NCI-H526 treated with DMSO at 0.1 percent for 48 hours (cell line): ENCODE measurements at places on chromosomes 16 and 17.

DNA sequence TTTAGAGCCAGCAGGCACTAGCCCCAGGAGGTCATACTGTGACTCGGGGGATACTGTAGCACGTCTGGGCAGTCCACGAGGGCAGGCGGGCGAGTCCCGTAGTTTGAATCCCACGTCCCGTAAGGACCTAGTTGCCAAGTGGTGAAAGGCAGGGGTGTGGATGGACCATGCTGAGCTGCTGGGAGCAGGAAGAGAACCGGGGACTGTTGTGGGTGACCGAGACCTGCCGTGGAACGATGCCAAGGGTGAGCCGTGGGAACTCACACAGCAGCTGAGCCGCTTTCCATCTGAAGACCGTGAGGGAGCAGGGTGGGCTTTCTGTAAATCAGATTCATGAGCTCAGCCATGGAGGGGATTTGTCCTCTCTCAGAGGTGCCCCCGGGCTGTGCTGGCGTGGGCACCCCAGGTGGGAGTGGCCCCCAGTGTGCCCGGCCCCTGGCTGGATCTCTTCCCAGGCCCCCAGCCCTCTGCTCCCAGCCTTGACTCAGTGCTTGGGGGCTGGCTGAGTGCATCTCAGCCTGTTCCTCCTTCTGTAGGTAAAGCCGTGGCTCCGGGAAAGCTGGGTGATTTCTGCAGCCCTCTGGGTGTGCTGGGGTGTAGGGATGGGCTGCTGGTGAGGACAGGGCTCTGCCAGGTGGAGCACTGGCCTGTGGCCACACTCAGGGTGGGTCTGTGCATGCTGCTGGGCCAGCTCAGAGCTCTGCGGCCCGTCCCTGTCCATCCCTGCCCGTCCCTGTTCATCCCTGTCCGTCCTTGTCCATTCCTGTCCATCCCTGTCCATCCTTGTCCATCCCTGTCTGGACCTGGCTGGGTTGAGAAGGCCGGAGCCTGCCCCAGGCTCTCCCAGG, 13.6 kb downstream of the ASPSCR1 start:
- DNase-seq = no peak

DNA sequence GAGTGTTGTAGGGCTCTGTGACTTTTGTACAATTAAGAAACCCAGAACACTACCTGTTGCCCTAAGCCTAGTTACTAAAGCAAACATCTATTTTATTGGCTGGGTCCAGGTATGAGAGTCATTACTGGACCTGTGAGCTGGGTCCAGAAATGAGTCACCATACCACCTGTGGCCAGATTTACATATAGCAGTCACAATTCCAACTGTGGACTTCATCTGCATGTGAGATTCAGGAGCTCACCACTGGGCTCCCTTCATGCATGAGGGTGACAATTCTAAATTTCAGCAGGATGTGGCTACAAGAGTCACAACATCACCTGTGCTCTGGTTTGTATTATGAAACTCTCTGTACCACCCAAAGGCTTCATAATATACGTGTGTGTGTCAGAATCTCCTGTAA, 2038.0 kb downstream of the TP53TG3F start:
- no peak for DNase-seq

DNA sequence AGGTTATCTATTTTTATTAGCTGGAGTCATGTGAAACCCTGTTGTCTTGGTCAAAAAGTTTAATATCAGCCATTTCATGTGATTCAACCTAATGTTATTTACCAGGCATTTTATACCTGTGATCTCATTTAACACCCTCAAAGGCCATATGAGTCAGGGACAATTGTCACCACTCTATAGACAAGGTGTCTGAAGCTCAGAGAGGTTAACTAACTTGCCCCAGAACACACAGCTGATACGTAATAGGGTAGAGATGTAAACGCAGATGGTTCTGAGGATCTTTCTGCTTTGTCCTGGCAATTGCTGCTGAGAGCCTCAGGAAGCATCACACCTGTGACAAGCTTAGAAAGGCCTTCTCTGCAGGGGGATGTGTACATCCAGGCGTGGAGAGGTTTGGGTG, 4.9 kb downstream of the CD300A start:
- no peak for DNase-seq

GRCh38 chr16:75065149-75065505, 51.5 kb downstream of the LDHD start:
- DNase-seq = no peak

- DNase-seq = no peak
Measured at GRCh38 chr17:82392209-82392920, 20.8 kb downstream of the UTS2R start.
